ENCODE measurements at places on chromosomes 6 and 20. TPM values are rescaled to one million over a fixed set of nuclear protein-coding genes. Genes with fewer than 3 reads are reported as not detected.

The GSTA2 gene
- not detected for total RNA-seq

The HEY2 gene
- not detected for total RNA-seq

The GFOD1 gene
- total RNA-seq = 3.5 TPM

The RNF182 gene
- 0.34 TPM for total RNA-seq

The PLA2G7 gene
- total RNA-seq = not detected

The EMILIN3 gene
- total RNA-seq = under 0.01 TPM

Data from bronchial smooth muscle cell (primary cell).